ENCODE measurements at places on chromosomes 2 and 18. TPM values are rescaled to one million over a fixed set of nuclear protein-coding genes. Genes with fewer than 3 reads are reported as not detected.

- no peak for DNase-seq
Measured at GRCh38 chr2:240289701-240290431, 145.6 kb upstream of the GPC1 start.

GRCh38 chr2:74689671-74690070 is 35.6 kb downstream of the SEMA4F start:
- no peak for DNase-seq

- no peak for DNase-seq
Measured at GRCh38 chr2:181887045-181887444, 4.5 kb upstream of the ITPRID2 start.

GRCh38 chr2:207944979-207945600 is 80.2 kb downstream of the PLEKHM3 start:
- DNase-seq = no peak

- DNase-seq = no peak
Measured at GRCh38 chr2:214489702-214490101, 78.8 kb downstream of the VWC2L start.

DNA sequence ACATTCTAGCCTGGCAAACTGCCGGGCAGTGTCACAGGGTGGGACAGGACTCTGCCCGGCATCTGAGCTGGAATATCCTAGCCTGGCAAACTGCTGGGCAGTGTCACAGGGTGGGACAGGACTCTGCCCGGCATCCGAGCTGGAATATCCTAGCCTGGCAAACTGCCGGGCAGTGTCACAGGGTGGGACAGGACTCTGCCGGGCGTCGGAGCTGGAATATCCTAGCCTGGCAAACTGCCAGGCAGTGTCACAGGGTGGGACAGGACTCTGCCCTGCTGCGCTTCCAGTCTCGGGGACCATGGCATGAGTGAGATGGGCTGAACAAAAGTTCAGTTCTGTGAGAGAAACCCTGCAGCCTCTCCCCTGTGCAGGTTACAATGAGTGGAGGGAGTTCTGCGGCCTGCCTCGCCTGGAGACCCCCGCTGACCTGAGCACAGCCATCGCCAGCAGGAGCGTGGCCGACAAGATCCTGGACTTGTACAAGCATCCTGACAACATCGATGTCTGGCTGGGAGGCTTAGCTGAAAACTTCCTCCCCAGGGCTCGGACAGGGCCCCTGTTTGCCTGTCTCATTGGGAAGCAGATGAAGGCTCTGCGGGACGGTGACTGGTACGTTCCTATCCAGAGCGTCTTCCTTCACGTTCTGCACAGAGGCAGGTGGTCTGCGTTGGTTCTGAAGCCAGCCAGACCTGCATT is 80.3 kb downstream of the TPO start:
- no peak for DNase-seq

Gene GAL3ST2
- total RNA-seq = 0.47 TPM

Gene TEKT4
- not detected for total RNA-seq

Gene GCG
- total RNA-seq = not detected

Gene DSG2
- total RNA-seq = 93.1 TPM

Data from ureter (tissue), 1 donor.